ENCODE measurements at places on chromosomes 2 and 18.

DNA sequence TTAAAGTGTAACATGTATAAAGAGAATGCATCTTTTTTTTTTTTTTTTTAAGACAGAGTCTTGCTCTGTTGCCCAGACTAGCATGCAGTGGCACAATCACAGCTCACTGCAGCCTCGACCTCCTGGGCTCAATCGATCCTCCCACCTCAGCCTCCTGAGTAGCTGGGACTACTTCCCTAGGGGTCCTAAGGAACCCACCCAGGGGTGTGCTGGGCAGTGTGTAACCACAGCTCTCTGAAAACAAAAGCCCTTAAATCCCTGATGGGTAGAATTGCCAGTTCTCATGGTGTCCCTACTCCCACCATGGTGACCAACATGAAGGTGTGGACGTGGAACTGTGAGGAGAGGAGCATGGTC, 105.6 kb upstream of the ST3GAL5 start:
- DNase-seq = no peak

DNA sequence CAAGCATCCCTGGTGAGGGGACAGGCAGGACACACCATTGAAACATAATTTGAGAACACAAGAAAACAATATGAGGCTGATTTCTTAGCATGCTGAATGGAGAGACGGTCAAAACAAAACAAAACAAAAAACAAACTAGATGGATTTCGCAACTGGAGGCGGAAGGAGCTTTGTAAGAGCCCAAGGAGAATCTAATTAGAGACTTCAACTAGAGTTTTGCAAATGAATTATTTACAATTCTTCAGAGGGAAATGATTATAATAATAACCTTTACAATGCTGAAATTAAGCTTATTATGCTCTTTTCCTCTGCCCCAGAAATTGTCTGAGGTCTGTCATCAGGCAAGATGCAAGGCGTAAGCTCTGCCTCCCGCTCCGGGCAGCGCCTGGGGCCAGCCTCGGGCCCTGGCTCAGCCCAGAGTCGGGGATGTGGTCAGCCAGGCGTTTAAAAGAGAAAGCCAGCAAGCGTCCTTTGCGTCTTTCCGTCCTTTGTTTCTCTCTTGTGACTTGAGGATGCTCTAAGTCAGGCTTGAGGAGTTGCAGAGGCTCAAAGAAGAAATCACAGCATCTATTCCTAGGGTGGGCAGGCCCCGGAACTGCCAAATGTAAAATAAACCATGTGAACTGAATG, 139.6 kb downstream of the TWIST2 start:
- DNase-seq = no peak

DNA sequence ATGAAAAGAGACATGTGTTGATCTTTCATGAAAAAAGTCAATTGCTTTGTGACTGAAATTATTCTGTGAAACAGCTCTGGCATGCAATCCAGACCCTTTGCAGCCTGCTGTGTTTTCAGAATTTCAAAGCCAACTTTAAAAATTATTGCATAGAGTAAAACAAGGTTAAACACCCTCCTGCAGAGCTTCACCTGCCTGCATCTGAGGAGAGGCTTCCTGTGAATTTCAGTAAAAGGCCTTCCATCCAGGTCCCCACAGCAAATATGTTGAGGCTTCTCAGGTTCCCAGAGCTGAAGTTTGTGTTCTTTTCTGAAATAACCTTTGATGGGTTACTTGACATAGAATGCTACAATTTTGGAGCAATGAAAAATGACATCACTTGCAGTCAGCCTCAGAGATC, 4.1 kb downstream of the XIRP2 start:
- no peak for DNase-seq

GRCh38 chr2:66521291-66521922, 86.5 kb downstream of the MEIS1 start:
- no peak for DNase-seq

GRCh38 chr2:241844066-241844728, 14.5 kb downstream of the PDCD1 start:
- peak; percentile 58 for DNase-seq

Measured in mesothelial cell of epicardium (in vitro differentiated cells).